GM12864 (cell line): ENCODE measurements at places on chromosomes 7 and 10.

DNA sequence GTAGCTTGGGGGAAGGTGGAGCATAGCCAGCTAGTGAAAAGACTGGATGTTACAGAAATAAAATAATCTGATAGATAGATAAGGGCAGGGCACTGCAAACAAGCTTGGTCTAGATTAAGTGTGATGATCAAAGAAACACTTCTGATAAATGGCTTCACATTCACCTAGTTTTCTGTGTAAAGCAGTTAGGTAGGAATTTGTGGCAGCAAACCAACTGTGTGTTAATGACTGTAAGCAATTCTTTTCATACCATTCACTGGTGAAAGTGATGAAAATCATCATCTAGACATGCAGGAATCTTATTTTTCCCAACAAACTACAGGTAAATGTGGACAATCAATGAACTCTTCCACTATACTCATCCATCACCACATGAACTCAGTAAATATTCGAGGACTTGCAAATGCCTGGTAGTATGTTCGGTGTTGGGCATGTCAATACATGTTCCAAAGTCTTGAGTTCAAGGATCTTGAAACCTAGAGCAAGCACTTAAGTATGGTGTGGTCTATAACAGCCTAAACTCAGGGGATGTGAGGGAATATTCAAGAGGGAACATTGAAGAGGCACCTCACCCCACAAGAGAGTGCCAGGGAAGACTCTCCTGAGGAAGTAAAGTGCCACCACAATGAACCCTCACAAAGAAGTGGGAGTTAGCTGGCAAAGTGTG is 20.5 kb downstream of the PON3 start:
- DNase-seq: no peak

GRCh38 chr7:113044394-113044793 is 42.2 kb downstream of the GPR85 start:
- no peak for DNase-seq

DNA sequence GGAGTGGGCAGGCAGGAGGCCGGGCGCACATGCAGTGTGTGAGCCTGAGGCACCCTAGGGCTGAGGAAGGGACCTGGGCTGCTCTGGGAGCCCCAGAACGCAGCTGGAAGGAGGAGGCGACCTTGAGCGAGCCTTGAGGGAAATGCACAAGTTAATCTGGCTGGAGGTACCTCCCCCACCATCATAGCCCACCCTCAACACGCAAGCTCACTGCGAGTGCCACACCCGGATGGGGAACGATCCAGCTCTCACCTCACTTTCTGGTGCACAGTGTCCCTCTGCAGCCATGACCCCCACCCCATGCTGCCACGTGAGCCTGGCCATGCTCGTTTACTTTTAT is 162.4 kb upstream of the PPP2R2D start:
- DNase-seq: no peak

GRCh38 chr7:119712886-119713462 is 560.0 kb upstream of the KCND2 start:
- no peak for DNase-seq

DNA sequence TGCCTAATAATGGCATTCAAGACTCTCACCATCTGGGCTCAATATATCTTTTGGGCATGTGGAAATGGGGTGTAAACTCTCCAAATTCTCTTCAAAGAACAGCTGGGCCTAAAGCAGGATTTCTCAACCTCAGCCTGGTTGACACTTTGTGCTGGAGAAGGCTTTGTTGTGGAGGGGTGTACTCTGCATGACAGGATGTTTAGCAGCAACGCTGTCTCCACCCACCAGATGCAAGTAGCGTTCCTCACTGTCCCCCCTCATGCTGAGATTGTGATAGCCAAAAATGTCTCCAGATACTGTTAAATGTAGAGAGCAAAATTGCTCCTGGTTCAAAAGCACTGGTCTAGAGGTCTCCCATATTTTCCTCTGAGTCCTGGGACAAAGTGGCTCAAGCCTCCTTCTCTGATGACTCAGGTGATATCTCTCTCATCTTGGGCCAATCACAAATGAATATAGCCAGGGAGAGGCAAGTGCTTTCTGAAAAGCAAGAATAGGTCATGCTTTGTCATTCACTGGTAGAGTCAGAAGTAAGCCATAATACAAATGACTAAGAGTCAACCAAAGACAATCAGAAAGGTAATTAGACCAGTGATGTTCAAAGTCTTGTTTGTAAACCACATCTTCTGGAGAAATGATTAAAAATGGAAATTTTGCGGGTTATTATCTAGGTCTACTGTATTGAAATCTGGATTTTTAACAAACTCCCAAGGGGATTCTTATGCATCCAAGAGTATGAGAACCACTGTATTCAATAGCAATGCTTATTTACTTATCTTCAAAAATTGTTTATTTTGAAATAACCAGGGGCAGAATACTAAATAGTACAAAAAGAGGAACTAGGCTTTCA is 330.8 kb downstream of the PTEN start:
- no peak for DNase-seq

GRCh38 chr10:125722811-125723210 is 3.3 kb downstream of the EDRF1 start:
- DNase-seq: no peak

- DNase-seq: no peak
Observed at GRCh38 chr7:32170838-32171237, 100.6 kb upstream of the PDE1C start.
